ENCODE measurements at places on chromosomes 3 and 15. TPM values are rescaled to one million over a fixed set of nuclear protein-coding genes. Genes with fewer than 3 reads are reported as not detected.

DNA sequence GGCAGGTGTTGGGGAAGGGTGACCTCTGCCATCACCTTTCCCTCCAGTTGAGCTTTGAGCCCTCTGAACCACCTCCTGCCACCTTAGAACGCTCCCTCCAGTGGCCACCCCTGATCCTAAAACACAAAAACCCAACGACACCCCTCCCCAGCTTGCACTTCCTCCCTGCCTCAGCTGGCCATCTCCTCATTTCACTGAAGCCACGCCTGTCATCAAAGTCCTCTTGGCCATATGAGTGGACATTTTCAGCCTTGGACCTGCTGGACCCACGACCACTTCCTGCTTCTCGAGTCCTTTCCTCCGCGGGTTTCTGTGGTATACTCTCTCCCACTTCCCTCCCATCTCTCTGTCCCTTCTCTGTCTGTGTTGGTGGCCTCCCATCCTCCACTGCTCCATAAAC is 48.5 kb upstream of the NR2C2 start:
- DNase-seq, result no peak

- no peak for DNase-seq
Observed at GRCh38 chr3:46114323-46114988, 87.2 kb upstream of the XCR1 start.

The TMEM212 gene
- total RNA-seq, result not detected

The HTR3E gene
- not detected for total RNA-seq

The TUSC7 gene
- not detected for total RNA-seq
